Stimulated activated CD4-positive, alpha-beta T cell treated with anti-CD3 and anti-CD28 coated beads, Interleukin-12 subunit alpha, Interleukin-12 subunit beta, amount 100 ng/mL, for 48 hours (primary cell): ENCODE measurements at places on chromosomes 1 and 21.

- DNase-seq = no peak
These were observed 87.1 kb downstream of the ABCA4 start for GRCh38 chr1:94033849-94034248.

- DNase-seq = peak; percentile 60
These were observed 12.1 kb downstream of the IRF2BP2 start for GRCh38 chr1:234597894-234598293.

GRCh38 chr1:2560299-2561073 is 4.3 kb downstream of the TNFRSF14 start:
- DNase-seq = no peak

GRCh38 chr1:8723010-8723409 is 94.4 kb downstream of the RERE start:
- DNase-seq = no peak

GRCh38 chr1:26730695-26731094 is 34.9 kb downstream of the ARID1A start:
- DNase-seq = no peak

- no peak for DNase-seq
These were observed 123.4 kb downstream of the HIVEP3 start for GRCh38 chr1:41795205-41795762.

DNA sequence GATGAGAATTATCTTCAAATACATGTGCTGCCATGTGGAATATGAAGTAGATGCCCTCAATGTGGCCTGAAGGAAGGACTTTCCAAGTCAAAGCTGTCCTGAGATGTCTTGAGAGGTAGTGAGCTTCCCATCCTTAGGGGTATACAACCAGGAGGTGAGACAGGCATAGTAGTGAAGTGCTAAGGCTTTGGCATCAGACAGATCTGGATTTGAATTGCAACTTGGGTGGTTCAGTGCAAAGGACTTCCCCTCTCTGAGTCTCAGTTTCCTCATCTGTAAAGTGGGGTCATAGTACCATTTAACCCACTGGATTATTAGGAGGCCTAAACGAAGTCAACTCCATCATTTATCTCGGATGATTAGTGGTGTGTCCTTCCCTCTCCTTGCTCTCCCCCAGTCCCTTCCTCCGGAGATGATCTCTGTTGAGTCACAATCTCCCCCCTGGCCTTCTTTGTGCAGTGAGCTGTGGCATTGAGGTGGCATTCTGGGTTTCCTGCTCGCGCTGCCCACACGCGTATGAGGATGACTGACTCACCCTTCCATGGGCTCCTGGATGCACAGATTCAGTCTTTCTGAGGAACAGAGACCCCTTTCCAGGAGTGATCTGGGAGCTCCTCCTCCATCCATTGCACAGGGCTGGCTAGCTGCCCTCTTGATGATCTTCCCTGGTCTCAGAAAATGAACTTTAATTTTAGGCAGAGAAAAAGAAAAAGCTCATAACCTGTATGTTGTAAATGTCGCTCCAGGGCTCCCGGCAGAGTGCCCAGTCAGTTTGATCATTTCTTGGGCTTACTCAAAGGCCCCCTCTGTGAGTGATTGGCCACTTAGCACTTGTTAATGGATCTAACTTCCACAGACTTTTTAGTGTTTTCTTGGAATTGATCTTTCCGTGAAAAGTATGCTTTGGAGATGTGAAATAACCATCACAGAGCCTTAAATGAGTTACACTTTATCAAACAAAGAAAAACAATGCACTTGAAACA is 354.6 kb downstream of the PTPRU start:
- DNase-seq = no peak

DNA sequence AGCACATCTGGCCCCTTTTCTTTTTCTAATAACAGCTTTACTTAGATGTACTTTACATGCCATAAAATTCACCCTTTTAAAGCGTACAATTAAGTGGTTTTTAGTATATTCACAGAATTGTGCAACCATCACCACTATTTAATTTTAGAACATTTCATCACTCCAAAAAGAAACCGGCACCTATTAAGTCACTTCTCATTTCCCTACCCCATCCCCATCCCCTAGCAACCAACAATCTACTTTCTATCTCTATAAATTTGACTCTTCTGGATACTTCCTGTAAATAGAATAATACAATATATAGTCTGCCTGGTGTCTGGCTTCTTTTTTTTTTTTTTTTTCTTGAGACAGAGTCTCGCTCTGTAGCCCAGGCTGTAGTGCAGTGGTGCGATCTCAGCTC is 59.5 kb upstream of the ENAH start:
- DNase-seq = no peak

DNA sequence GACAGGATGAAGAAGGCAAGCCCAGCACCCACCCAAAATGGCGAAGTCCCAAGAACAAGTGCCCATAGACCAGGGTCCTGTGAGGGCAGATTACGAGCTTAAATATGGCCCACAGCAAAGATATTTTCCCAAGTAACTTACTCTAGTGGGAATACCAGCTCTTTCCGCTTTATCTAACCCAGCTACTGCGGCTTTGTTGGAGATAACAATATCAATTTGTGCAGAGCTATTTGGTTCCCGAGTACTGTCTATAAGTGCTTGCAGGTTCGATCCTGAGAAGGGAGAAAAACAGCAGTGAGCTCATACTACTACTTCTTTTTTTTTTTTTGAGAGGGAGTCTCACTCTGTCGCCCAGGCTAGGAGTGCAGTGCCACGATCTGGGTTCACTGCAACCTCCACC is 14.3 kb upstream of the DNAJC28 start:
- no peak for DNase-seq

DNA sequence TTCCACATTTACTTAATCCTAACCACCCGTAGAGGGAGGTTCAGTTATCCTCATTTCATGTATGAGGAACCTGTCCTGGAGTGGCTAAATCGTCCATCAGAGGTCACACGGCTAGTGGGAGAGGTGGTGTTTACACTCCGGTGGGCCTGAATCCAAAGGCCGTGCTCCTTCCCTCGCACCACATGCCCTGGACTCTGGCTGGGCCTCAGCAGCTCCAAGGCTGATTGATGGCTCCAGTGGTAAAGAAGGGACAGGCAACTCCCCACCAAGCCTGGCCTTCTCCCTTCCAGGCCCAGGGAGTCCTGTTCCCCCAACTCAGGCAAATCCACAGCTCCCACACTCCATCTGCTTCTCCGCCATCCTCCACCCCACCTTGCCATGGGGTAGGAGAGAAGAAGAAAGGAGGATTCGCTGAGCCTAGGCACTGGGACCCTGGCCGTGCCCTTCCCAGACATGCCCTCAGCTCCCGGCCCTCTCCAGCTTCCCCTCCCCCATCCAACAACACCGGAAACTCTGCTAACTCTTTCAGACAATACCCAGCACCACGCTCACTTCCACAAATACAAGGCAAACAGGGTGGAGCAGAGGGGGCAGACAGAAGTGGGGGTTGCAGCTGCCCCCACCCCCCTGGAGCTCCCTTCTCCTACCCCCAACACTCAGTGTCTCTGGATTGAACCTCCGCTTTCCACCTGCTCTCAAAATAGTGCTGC is 10.9 kb downstream of the ARHGEF2 start:
- no peak for DNase-seq

DNA sequence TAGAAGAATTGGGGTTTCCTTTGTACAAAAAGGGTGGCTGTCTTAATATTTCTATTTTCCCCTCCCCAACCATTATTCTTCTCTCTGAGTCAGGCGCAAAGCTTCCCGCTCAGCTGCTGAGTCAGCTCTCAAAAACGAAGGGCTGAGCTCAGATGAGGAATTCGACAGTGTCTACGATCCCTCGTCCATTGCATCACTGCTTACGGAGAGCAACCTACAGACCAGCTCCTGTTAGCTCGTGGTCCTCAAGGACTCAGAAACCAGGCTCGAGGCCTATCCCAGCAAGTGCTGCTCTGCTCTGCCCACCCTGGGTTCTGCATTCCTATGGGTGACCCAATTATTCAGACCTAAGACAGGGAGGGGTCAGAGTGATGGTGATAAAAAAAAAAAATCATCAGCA is 3.0 kb upstream of the TUFT1 start:
- DNase-seq = no peak

DNA sequence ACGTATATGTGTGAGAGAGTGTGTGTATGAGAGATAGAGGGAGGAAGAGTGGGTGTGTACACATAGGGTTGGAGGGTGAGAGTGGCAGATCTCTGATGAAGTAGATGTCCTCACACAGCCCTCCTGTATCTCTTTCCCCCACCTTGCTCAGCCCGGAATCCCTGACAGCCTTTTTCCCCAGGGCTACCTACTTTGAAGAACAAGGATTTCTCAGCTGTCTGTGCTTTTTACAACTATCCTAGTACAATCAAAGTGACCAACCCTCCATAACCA is 29.1 kb upstream of the CADM3 start:
- DNase-seq = no peak

DNA sequence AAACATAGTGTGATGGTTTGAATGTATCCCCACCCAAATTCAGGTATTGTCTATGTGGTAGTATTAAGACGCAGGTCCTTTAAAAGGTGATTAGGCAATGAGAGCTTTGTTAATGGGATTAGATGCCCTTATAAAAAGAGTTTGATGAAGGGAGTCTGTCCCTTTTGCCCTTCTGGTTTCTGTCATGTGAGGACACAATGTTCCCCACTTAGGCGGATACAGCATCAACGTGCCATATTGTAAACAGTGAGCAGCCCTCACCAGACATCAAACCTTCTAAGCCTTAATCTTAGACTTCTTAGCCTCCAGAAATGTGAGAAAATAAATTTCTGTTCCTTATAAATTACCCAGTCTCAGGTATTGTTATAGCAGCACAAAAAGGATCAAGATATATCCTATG is 172.8 kb downstream of the FAF1 start:
- no peak for DNase-seq

GRCh38 chr1:216814576-216815259 is 91.5 kb upstream of the ESRRG start:
- DNase-seq = no peak

DNA sequence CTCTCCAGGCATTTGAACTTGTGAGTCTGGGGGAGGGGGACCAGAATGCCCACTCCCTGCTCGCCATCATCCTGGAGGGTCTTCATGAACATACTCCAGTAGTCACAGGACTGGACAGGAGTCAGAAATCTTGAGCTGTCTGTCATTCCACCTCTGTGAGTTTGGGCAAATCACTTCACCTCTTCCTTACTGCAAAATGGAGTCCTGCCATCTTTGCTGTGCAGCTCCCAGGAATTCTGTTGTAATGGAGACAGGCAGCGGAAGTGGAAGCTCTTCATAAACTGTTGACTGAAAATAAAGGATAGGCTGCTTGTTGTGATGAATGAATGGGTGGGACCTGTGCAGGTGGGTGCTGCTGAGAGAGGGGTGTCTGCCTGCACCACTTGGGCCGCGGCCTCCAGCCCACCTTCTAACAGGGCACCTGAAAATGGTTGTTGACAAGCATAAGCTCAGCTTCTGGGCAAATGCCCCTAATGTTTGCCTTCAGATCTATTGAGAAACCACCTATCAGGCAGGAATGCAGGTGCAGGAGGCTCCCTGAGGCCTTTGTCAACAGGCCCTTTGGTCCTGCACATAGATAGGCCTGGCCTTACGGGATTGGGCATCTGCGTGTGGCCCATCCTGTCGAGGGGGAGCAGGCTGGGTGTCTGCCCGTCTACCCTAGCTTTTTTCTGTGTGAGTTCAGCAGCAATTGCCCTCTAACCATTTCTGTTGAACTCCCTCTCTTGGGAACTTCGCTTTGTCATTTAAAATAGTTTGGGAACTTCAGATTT is 321.0 kb downstream of the RPS6KC1 start:
- DNase-seq = no peak

DNA sequence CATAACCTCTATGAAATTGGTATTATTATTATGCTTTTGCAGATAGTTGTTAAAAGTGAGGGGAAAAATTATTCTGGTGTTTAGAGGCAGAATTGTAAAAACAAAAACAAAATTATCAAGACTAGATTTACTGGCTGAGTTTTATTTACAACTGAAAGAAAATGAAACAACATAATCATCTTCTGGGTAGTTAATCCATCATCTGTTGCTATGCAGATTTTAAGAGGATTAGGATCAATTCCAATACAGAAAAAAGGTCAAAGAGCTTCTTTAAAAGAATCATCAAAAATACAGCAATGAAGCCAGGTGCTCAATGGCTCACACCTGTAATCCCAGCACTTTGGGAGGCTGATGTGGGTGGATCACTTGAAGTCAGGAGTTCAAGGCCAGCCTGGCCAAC is 8.3 kb downstream of the GOLT1A start:
- no peak for DNase-seq

- peak; percentile 62 for DNase-seq
These were observed 57.4 kb downstream of the SLC9A1 start for GRCh38 chr1:27097484-27097917.

GRCh38 chr1:30277911-30278310 is 445.5 kb downstream of the MATN1 start:
- DNase-seq = no peak

GRCh38 chr1:168472223-168472622 is 71.6 kb downstream of the XCL2 start:
- no peak for DNase-seq

DNA sequence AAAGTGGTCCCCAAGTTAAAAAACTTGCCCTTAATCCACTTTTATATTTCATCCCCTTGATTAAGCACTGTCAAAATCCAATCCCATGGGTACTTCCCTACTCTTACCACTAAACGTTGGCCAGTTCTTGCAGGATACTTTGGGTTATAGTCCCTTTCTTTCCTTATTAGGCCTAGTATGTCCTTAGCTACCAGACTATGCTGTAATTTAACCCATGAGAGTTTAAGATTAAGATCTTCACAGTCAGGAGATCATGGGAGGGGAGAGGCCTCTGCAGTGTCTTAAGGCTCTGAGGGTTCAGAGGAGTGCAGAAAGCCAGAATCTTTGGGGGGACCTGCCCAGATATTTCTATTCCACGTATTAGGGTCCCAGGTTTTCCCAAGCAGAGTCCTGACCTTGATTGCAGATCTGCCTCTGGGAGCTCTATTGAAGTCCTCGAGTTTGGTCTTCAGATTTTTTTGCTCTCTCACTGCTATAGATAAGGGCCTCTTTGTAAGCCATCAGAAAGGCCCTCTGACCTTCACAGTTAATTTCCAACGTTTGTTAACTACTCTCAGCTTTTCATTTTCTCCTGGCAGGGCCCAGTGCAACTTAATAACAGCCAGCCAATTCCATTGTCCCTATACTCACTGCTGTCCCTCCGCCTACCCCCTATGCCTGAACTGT is 9.0 kb upstream of the CGN start:
- no peak for DNase-seq

DNA sequence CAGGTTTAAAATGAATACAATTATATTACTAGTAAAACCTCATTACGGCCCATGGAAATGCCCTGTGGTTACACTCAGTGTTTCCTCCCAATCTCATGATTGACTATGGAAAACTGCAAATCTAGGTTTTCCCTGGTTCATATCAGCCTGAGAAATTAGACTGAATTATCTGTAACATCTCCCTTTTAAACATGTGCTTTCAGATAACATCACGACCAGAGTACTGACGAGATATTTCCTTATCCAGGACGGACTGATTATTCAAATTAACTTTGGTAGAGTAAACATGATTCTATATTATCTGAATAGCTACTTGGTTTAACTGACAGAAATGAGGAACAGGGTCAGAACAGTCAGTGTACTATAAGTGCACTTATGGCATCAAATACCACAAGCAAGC is 82.3 kb downstream of the RGS7 start:
- no peak for DNase-seq
